ENCODE measurements at places on chromosomes 13 and 19. TPM values are rescaled to one million over a fixed set of nuclear protein-coding genes. Genes with fewer than 3 reads are reported as not detected.

Gene SYT5
- 0.22 TPM for total RNA-seq

DNA sequence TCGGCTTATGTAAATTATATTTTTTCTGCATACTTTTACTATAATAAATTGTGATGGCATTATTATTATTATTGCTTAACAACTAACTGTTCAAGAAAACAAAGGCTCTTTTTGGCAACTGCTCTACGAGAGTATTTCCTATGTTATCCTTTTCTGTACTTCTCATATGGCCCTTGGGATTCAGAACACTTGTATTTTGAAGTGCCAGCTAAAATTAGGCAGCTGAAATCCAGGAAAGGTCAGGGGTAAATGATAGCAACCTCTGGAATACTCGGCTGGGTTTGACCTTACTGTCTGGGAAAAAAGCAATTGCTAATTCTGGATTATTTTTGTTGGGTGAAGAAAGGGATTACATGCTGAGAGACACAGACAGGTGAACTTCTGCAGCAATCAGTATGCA lies 23.9 kb downstream of the EDNRB start:
- no peak for DNase-seq

DNA sequence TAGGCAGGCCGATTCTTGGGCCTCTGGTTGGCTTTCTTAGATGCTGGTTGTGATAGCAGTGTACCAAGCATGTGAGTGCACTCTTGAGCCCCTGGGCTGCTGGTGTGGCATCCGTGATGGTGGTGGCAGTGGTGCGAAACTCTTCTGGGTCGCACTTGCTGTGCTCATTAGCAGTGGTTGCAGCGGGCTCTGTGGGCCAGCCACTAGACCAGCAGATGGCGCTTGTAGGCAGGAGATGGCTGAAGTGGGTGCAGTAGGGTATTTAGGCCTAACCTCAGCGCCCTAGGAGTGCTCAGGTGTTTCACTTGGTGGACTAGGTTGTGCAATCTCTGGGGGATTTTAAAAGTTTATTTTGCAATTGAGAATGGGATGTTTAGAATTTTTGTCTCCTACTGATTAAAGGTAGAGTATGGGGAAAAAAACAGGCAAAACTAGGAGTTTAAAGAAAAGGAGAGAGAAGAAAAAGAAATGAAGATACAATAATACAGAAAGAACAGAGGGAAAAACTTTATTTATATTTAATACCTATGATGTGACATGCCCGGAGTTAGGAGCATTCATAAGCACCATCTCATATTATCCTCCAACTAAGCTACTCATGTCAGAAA lies 4.3 kb upstream of the ZNF17 start:
- peak; percentile 85 for DNase-seq

Gene PSG3
- total RNA-seq: not detected

Gene TBC1D17
- 15.9 TPM for total RNA-seq

Gene NECTIN2
- 210 TPM for total RNA-seq

GRCh38 chr19:18424122-18424889 lies 5.1 kb downstream of the SSBP4 start:
- peak; percentile 56 for DNase-seq

- DNase-seq: no peak
These were observed 3.4 kb downstream of the PEAK3 start for GRCh38 chr19:2278459-2279158.

DNA sequence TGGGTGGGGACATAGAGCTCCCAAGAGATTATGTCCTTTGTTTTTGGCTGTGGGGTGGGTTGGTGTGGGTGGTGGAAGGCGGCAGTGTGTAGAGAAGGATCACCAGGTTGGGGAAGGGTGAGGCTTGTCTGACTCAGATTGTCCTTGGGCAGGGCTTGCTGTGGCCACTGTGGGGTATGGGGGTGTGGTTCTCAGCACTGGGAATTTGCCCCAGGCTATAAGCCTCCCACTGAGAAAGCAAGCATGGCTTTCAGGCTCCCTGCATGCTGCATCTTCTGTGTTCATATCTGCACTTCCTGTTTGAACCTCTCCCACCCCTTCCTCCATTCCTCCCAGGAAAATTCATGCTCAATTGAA lies 34.9 kb downstream of the DNAJC15 start:
- no peak for DNase-seq

DNA sequence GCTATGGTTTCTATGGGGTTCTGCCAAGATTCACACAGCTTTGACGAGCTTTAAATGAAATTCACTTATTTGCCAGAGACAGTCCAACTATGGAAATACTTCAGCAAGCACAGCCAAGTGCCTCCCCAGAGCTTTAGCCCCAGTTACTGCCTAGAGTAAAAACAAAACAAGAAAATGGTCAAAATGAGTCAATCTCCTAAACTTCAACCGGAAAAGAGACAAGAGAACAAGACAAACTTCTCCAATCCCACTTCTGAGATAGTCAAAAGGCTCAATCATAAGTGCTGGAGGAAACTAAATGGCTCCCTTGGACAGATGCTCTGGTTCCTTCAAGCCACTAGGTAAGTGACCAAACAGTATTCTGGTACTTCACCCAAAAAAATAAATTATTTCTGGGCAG lies 65.8 kb downstream of the KATNAL1 start:
- no peak for DNase-seq

GRCh38 chr19:355134-355533 lies 10.5 kb upstream of the MIER2 start:
- DNase-seq: no peak

DNA sequence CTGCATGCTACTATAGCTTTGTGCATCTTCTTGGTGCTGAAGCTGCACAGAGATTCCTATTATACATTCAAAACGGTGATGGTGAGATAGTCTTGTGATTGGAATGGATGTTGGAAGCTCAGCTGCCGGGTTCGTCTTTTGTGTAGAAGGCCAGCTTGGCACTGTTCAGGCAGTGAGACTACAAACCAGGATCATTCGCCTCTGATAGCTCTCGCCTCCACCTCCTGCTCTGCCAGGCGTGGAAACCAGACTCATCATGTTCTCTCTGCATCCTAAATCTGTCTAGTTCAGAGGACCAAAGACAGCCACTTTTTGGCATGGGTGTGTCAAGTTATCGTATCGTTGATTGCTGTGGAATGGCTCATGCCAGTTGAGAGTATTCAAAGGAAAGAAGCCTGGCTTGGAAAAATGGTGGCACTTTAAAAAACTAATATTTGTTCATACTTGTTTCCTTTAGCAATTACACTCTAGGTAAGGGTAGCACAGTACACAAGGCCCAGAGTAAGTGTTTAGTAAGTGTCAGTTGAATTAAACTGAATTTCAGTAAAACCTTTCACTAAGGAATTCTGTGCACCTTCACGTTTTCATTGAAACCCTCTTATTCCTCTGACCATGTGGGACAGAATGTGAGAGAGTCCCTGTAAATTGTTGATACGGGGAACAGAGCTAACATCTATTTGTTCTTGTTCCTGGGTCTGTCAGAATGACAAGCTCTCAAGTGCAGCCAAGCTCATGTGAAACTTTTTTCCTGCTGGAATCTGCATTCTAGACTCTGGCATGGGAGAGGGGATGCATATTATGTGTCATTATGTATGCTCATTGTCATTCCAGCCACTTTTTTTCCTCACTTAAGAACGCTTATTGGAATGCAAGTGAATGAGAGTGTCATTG lies 69.8 kb downstream of the DPY19L3 start:
- DNase-seq: no peak

DNA sequence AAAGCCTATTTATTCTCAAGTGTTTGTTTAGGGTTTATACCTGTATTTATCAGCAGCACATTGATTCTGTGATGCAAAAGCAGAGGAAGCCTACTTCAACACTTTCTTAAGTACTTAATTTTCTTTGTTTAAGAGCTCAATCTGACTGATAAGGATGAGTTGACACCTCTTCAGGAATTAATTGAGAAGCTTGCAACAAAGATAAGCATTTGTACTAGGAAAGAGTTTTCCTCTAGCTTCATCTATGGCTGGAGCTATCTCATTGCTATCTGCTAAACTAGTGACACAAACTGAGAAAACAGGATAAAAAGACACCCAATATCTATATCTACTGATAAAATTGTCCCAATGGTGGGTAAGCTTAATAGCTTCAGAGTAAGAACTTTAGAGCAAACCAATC lies 170.1 kb upstream of the SLITRK6 start:
- no peak for DNase-seq

GRCh38 chr19:3746371-3747056 lies 15.0 kb downstream of the APBA3 start:
- DNase-seq: no peak

- DNase-seq: no peak
These were observed 156.9 kb downstream of the UGGT2 start for GRCh38 chr13:95896301-95896700.

GRCh38 chr13:99922631-99923404 lies 48.7 kb downstream of the ZIC5 start:
- DNase-seq: no peak

Gene CLEC17A
- 0.31 TPM for total RNA-seq

DNA sequence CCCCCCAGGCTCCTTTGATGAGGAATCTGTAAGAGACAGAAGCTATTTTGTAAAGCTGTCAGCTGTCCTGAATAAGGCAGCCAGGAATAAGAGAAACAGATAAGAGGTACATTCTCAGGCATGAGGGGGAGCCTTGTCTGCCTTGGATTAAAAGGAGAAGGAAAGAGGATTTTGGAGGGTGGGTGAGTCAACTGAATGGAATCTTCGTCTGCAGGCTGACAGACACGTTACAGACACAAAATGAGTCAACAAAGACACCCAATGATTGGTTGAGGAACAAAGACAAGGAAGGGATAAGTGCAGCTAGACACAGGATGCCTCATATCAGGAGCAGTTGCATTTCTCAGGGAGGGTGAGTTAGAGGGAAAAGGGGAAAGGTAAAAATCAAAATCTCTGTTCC lies 162.5 kb downstream of the OLFM4 start:
- DNase-seq: peak; percentile 82

DNA sequence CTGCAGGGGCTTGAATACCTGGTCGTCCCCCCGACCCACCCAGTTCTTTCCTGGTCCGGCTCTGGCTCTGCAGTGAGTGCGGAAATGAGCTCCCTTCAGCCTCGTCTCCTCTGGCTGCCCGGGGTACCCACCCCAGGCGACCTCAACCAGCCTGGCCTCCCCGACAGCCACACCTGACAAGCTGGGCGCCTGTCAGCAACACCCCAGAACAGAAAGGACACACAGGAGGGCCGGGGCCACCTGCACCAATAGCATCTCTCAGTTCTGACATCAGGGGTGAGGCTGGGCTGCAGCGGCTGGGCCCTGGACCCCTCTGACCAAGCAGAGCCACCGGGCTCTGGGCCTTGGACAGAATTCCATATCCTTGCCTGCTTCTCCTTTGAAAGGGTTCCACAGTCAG lies 19.7 kb downstream of the SUGP1 start:
- no peak for DNase-seq

Gene ALOX5AP
- not detected for total RNA-seq

DNA sequence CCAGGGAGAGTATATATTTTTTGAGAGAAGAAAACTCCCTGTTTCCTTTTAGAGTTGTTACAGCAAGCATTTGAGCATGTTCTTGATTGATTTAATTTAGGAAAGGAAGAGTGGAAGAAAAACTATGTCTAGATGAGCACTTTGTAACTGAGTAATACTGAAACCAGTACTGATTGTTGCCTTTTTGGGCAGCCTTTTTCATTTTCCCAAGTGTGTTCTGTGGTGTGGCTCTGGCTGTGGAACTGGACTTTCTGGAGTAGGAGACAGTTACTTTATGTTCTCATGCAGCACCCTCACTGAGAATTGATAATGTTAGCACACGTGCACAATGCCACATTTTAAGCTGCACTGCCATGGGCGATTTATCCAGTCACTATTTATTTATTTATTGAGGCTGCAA lies 211.5 kb downstream of the LMO7 start:
- no peak for DNase-seq

Gene ZNF77
- 6.5 TPM for total RNA-seq

Gene KLK2
- not detected for total RNA-seq

Gene RNASEH2A
- total RNA-seq: 61.3 TPM

- DNase-seq: no peak
These were observed 19.9 kb upstream of the ACOD1 start for GRCh38 chr13:76928456-76928855.

- no peak for DNase-seq
These were observed 77.9 kb downstream of the SPACA7 start for GRCh38 chr13:112453874-112454647.

DNA sequence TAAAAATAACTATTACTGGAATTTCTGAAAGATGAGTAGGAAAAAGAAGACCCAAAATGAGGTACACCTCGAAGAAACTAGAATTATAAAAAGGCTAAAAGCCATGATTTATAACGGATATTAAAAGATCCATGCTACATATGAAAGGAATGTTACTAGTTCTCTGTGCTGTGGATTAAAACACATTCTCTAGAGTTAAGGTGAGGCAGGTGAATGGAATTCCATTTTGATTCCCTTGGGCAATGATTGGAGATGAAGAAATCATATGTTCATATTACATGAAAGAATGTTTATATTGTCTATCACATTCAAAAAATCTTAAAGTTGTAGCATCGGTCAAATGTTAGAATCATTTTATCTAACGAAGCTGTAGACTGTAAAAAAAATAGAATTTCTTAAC lies 783.7 kb downstream of the PCDH9 start:
- DNase-seq: no peak

DNA sequence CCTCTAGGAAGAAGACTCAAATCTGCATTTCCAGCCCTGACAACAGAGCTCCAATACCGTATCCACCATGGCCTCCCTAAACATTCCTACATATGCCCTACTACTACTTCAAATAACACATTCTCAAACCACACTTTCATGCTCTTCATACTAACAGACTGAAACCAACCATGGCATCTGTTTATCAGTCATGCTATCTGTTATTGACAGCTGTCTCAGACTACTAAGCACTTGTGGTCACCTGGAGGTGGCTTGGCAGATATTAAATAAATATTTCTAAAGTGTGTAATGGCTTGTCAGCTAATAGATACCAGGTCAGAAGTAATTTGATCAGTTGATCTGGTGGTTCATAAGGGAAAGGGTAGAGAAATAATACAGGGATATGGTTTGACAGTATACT lies 489.1 kb downstream of the DIAPH3 start:
- no peak for DNase-seq

- no peak for DNase-seq
These were observed 36.9 kb upstream of the TUBGCP3 start for GRCh38 chr13:112624602-112625430.

DNA sequence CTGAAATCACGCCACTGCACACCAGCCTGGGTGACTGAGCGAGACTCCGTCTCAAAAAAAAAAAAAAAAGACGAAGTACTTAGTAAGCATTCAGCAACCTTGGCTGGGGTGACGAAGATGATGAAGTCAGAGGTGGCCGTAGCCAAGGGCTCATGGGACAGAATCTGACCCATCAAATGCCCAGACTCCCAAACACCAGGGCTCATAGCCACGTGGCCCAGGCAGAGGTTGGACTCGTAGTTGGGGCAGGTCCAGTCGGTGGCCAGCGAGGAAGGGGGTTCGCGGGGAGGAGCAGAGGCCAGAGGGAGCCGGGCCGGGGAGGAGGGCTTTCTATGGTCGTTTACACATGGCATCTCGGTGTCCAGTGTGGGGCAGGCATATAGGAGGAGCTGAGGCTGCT lies 52.1 kb upstream of the EHD2 start:
- DNase-seq: no peak

DNA sequence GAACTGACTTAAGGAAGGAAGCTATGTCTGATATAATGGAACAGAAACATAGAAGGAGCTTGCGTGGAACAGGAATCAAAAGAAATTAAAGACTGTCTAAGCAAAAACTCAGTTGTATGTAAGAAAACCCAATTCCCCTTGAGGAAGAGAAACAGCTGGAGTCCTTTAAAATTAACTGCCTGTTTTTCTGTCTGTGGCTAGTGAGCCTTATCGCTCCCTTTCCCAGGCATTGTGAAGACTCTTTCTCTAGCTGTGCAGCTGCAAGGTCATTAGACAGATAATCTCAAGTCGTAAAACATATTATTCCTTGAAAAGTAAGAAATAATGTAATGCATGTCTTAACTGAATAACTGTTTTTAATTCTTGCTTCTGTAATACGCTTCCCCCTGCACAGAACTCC lies 39.7 kb upstream of the IGSF23 start:
- no peak for DNase-seq

All from neural progenitor cell (in vitro differentiated cells).